Neuronal stem cell (in vitro differentiated cells): ENCODE measurements at places on chromosomes 1 and 21.
A peak's percentile ranks its signal among the peaks of the same experiment; 100 is the strongest.

GRCh38 chr21:42460391-42461184 lies 35.4 kb downstream of the RSPH1 start:
- DNase-seq, result no peak

- no peak for DNase-seq
Observed at GRCh38 chr1:183987593-183988318, 49.8 kb downstream of the COLGALT2 start.

DNA sequence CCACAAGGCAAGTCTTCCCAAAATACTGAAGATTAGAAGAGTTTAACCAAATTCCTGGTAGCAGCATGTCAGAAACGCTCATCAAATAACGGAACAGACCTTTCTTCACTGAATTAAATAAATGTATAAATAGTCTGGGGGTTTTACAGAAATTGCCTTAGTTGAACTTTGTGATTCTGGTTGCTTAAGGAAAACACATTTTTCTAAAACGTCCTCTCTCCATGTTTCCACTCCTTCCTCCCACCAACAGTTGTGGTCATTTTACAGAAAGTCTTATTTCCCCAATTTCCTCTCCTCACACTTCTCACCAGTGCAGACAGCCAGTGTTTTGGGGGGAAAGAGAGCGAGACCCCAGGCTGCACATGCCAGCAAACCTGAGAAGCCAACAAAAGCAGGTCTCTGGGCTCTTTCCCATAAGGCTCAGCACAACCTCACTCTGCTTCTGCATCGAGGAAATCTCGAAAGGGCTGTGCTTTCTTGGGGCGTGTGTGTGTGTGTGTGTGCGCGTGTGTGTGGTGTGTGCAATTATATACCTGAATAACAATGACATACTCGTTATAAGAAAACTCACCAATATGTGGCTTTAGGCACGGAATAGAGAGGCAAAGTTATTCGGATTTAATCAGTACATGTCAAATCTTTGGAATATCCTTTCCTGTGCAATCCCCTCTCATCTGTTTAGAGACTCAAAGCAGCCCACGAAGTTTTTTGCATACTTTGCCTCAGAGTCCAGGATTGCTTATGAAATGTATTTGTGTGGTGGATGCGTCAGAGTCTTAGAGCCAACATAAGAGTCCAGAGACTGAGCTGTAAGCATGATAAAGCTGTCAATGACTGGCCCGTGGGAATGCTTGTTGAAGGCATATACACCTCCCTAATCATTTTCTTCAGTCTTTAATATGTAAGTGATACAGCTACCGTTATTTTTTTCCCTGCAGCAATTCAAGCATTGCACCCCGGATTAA lies 2.0 kb downstream of the KCNJ15 start:
- no peak for DNase-seq

DNA sequence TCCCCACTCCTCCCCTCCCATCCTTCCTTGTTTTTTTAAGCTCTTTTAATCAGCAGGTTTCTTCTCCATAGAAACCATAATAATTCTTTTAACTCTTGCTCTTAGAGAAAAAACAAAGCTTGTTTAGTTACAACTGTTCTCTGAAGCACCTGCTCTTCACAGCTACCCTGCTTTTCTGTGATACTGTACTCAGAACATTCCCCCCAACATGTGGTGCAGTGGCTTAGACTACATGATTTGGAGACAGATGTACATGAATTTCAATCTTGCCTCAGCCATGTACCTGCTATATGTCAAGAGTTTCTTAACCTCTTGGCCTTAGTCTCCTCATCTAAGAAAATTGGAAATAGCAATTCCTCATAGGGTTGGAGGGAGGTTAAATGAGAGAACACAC lies 33.5 kb downstream of the LAMC2 start:
- DNase-seq, result no peak

GRCh38 chr1:178630417-178630816 lies 94.6 kb upstream of the RALGPS2 start:
- no peak for DNase-seq

- DNase-seq, result no peak
Observed at GRCh38 chr1:59541161-59541560, 244.3 kb downstream of the FGGY start.

- no peak for DNase-seq
Observed at GRCh38 chr21:36552434-36552785, 72.5 kb upstream of the CLDN14 start.

GRCh38 chr1:44422161-44422560 lies 17.1 kb downstream of the RNF220 start:
- DNase-seq, result no peak

- DNase-seq, result no peak
Observed at GRCh38 chr1:93102142-93102541, 23.1 kb downstream of the MTF2 start.

- no peak for DNase-seq
Observed at GRCh38 chr21:15204140-15204969, 139.6 kb upstream of the NRIP1 start.

DNA sequence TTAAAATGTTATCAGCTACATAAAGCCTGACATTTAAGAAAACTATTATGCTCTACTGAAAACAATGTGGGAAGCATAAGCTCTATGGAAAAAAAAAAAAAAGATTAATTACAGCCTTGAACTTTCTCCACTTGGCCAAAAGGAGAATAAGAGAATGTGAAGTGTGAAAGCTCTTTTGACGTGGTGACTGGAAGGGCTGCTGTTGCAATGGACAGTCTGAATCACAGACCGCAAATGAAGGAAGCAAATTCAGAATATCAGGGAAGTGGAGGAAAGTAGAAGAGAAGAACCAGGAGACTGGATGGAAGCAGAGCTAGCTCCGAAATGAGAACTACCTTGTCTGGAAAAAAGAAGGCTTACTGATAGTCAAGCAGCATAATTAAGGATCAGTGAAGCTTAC lies 106.8 kb downstream of the AK5 start:
- no peak for DNase-seq

DNA sequence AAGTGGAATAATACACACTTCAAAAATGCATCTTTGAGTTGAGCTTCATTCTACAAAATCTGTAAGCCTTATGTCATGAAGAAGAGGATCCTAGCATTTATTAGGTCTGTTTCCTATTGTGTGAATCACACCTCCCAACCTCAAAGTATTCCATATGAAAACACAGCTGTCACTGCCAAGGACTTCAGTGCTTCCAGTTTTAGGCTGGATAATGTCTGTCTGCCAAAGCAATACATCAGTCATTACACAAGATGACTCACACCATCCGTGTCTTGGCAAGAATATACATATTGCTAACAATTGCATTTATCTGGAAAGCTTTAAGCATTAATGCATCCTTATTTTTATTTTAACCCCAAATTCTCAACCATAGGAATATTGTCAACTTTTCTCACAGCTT lies 125.7 kb upstream of the TMPRSS15 start:
- DNase-seq, result no peak

DNA sequence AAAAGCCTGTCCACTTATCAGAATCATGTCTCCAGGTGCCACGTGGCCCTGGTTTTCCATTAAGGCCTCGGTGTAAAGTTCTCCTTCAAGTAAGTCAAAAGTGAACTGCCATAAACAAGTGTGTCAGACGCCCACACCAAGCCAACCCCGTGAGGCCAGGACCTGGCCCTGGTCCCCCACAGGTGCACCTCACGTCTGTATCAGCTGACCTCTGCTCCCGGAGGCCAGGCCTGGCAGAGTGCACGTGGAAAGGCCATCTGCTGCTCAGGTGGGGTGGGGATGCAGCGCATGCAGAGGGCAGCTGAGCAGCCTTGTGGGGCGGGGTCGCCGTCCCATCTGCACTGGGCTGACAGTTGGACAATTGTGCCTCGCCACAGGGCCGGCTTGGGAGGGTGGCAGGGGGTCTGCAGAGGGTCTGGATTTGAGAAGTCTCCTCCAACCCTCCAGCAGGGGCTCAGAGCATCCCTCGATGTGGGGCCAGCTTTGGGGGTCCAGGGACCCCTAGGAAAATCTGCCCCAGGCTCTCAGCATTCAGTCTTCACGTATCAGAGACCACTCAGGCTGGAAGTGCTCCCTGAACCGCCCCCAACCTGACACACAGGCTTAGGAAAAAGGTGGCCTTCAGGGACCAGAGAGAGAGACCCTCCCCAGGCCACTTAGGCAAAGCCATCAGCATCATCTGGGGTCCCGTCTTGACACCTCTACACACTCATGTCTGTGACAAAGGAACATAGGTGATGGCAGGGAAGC lies 3.0 kb downstream of the SLC19A1 start:
- DNase-seq, result no peak

- peak; percentile 42 for DNase-seq
Observed at GRCh38 chr21:34890724-34891612, 158.1 kb downstream of the RUNX1 start.

DNA sequence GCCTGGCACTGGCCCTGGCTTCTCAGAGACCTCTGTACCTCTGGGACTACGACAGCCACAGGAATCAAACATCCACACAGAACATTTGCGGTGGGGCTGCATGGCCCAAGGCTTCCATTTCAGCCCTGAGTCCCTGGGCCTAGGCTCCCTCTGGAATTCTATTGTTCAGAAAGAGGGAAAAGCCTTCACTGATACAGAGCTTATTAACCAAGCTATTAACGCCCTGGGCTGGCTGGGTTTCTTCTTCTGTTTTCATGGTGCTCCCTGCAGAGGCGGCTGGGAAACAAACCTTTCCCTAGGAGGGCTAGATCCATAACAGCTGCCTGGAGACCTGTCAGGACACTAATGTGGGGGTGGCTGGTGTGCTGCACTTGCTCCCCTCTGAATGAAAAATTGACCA lies 88.2 kb downstream of the KAZN start:
- peak; percentile 31 for DNase-seq

DNA sequence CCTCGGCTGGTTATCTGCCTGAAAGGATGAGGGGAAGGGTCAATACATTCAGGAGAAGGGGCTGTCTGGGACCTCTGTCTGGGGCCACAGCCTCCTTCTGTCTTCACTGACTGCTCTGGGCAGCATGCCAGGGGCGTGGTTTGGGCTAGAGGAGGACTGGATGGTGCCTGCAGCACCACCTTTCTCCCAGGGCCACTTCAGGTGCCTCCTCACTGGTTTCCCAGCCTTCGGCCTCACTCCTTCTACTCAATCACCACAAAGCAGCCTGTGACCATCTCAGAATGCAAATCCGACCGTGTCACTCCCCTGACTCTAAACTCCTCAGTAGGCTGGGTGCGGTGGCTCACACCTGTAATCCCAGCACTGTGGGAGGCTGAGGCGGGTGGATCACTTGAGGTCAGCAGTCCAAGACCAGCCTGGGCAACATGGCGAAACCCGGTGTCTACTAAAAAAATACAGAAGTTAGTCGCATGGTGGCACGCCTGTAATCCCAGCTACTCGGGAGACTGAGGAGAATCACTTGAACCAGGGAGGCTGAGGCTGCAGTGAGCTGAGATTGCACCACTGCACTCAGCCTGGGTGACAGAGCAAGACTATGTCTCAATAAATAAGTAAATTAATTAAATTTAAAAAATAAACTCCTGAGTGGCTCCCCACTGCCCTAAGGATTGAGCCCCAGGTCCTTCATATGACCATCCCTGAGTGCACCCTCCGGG lies 50.1 kb upstream of the ECE1 start:
- no peak for DNase-seq

- no peak for DNase-seq
Observed at GRCh38 chr1:93716941-93717368, 35.3 kb upstream of the BCAR3 start.

DNA sequence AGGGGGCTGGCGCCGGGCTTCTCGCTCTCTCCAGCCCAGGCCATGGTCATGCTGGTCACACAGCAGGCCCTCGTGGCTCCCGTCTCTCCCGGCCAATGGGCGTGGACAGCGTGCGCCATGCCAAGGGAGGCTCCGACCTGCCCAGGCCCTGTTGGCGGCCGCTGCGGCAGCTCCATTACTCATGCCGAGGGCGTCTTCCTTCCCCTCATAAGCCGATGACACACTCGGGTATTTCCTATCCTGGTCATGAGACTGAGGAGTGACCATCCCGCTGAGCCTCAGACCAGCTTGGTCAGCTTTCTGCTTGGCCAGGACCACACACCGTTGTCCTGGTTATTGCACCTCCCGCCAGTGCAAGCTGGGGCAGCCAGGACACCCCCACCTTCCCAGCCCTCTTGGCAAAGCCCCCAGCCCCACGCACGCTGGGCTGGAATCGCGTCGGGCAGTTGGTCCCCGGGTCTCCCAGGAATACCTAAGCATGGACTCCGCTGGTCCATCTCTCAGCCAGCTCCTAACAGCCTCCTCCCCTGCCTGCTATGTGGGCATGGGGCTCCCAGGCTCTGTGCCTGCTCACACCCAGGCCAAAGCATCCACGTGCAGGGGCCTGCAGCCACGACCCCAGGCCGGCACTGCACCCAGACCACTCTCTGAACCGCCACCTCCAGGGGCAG lies 49.8 kb downstream of the ARHGEF16 start:
- no peak for DNase-seq

- DNase-seq, result no peak
Observed at GRCh38 chr1:2977886-2978611, 43.2 kb upstream of the ACTRT2 start.

DNA sequence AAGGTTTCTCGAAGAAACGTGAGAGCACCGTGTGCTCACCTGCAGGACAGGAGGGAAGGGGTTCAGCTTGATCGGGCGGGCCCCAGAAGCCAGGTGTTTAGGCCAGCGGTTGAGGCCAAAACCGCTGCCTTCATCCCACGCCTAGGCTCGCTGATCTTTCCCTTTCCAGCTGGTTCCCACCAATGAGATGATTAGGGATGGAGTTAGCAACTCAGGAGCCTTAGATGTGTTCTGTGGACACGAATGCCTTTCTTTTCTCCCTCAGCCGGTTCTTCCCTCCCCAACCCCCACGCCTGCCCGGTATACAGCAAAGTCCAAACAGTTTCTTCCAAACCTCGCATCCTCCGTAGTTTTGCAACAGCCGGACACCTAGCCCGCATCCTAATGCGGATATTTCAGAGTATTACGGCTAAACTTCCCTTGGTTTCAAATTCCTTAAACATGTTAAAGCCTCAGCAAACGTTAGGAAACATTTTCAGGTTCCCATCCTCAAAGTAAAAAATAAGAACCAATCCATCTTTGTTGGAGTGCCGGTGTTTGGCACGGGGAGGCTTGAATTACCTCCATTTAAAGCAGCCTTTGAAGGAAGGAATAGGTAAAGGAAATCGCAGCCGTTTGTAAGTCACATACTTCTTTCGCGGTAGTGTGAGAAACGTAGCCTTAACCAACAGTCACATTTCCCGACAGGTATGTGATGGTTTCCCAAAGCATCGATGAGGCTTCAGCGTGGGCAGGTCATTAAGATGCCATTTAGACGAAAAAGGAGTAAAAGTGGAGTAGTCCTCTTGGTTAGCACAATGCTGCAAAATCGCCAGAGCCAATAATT lies 1.1 kb downstream of the LRRC8C start:
- peak; percentile 6 for DNase-seq

- no peak for DNase-seq
Observed at GRCh38 chr1:111184663-111185062, 15.8 kb downstream of the DENND2D start.
